ENCODE measurements at places on chromosomes 13 and 19. TPM values are rescaled to one million over a fixed set of nuclear protein-coding genes. Genes with fewer than 3 reads are reported as not detected.

GPR4 gene
- total RNA-seq, result 5.3 TPM

IFI30 gene
- 23.1 TPM for total RNA-seq

IZUMO4 gene
- total RNA-seq, result 1.7 TPM

KCTD12 gene
- 34.7 TPM for total RNA-seq

CASP14 gene
- not detected for total RNA-seq

ZNF90 gene
- total RNA-seq, result 1.00 TPM

NOVA2 gene
- 3.7 TPM for total RNA-seq

IGSF23 gene
- total RNA-seq, result not detected

PCDH9 gene
- 10.0 TPM for total RNA-seq

SPATA13 gene
- total RNA-seq, result 8.3 TPM

ACTL9 gene
- total RNA-seq, result not detected

ZNF560 gene
- total RNA-seq, result not detected

KLK15 gene
- not detected for total RNA-seq

NCAN gene
- total RNA-seq, result not detected

KIR3DL2 gene
- not detected for total RNA-seq

ZNF460 gene
- total RNA-seq, result 23.0 TPM

FOXA3 gene
- not detected for total RNA-seq

ZNF132 gene
- 4.6 TPM for total RNA-seq

ZNF835 gene
- 5.6 TPM for total RNA-seq

IGFLR1 gene
- 2.9 TPM for total RNA-seq

FPR3 gene
- total RNA-seq, result 4.0 TPM

SERP2 gene
- total RNA-seq, result 12.4 TPM

CGB3 gene
- not detected for total RNA-seq

NXNL1 gene
- 0.24 TPM for total RNA-seq

OR4F17 gene
- total RNA-seq, result not detected

RNF225 gene
- not detected for total RNA-seq

CYP4F2 gene
- total RNA-seq, result not detected

CBY2 gene
- total RNA-seq, result not detected

HCN2 gene
- total RNA-seq, result 4.1 TPM

CPAMD8 gene
- total RNA-seq, result 14.1 TPM

FAM124A gene
- 12.2 TPM for total RNA-seq

APOC1 gene
- 1.00 TPM for total RNA-seq

LILRA1 gene
- total RNA-seq, result 0.48 TPM

C19orf18 gene
- total RNA-seq, result 2.4 TPM

CDC42EP5 gene
- total RNA-seq, result 11.6 TPM

RGCC gene
- 33.2 TPM for total RNA-seq

RYR1 gene
- 0.73 TPM for total RNA-seq

GNA15 gene
- 2.8 TPM for total RNA-seq

OR2Z1 gene
- not detected for total RNA-seq

SELENOV gene
- total RNA-seq, result not detected

CYP4F22 gene
- not detected for total RNA-seq

FPR1 gene
- 3.5 TPM for total RNA-seq

MCF2L gene
- total RNA-seq, result 38.1 TPM

KLF1 gene
- not detected for total RNA-seq

GGN gene
- total RNA-seq, result 0.27 TPM

SYMPK gene
- 29.6 TPM for total RNA-seq

PSG5 gene
- not detected for total RNA-seq

VSTM2B gene
- not detected for total RNA-seq

P2RY11 gene
- total RNA-seq, result 4.9 TPM

ARHGAP45 gene
- 5.1 TPM for total RNA-seq

ADGRE3 gene
- total RNA-seq, result not detected

ZNF229 gene
- total RNA-seq, result 6.1 TPM

OR7G2 gene
- not detected for total RNA-seq

CCDC8 gene
- 28.1 TPM for total RNA-seq

PGLYRP2 gene
- total RNA-seq, result not detected

Data from Right ventricle myocardium superior (tissue), 1 donor.